Activated CD4-positive, alpha-beta T cell treated with anti-CD3 and anti-CD28 coated beads, Interleukin-2, amount 10 ng/mL, durations not matched to agents 24 days and 14 days (primary cell): ENCODE measurements at places on chromosomes 1 and 21.

GRCh38 chr1:118944133-118944532 is 44.0 kb downstream of the TBX15 start:
- no peak for DNase-seq

GRCh38 chr1:188228623-188229022 is 1399.9 kb downstream of the PLA2G4A start:
- no peak for DNase-seq

- DNase-seq: peak; percentile 24
Observed at GRCh38 chr1:34267326-34267725, 90.6 kb downstream of the C1orf94 start.

- DNase-seq: peak; percentile 79
Observed at GRCh38 chr1:23791516-23792047, 637 bp downstream of the LYPLA2 start.

DNA sequence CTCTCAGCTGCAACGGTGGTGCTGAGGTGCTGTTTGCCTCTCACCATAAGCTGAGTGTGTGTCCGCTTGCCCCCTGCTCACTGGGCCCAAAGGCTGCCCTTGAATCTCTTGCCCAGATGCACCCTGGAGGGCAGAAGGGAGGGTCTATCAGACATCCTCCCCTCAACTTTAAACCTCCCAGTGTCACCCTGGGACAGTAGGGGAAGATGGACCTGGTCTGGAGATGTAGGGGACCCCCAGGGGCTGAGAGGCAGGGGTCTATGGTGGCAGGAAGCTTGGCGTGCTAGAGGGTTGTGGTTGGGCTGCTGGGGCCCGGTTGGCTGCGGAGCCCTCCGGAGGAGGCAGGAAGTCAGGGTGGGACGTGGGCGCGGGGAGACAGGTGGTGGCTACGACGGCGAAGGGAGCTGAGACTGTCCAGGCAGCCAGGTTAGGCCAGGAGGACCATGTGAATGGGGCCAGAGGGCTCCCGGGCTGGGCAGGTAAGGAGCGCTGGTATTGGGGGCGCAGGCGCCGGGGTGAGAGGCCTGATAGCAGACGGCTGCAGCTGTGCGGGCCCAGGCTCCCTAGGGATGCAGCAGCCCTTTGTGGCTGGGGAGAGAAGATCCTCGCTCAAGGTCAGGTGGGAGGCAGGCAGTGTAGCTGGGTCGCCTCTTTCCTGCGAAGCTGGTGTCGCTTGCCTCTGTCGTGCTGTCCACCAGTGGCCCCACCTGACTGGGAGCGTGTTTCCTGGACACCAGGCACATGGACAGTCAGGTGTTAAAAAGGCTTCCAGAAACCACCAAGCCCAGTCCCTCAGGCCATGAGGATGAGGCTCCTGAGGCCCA is at the start of gene LCK:
LCK (plus strand) TSS at position 373 of the 824 bp plus-strand sequence. CDS start 23,065 bp downstream, outside the sequence.
- DNase-seq: peak; percentile 90

DNA sequence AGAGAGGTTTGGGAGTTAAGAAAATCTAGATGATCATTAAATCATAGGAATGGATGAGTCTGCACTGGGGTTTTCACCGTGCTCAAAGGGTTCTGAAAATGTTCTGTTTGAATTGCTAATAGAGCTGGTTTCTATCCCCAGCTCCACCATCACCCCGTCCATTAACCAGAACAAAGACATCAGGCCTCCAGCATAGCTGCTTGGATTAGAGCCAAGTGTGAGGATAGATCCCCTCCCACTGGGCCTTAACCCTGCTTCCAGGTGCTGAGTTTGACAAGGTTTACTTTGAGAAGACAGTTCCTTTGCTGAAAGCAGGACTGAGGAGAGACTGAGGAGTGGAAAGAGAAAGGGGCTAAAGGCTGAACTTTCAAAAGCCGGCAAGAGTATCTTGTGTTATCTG is 48.3 kb downstream of the MPZL1 start:
- no peak for DNase-seq

DNA sequence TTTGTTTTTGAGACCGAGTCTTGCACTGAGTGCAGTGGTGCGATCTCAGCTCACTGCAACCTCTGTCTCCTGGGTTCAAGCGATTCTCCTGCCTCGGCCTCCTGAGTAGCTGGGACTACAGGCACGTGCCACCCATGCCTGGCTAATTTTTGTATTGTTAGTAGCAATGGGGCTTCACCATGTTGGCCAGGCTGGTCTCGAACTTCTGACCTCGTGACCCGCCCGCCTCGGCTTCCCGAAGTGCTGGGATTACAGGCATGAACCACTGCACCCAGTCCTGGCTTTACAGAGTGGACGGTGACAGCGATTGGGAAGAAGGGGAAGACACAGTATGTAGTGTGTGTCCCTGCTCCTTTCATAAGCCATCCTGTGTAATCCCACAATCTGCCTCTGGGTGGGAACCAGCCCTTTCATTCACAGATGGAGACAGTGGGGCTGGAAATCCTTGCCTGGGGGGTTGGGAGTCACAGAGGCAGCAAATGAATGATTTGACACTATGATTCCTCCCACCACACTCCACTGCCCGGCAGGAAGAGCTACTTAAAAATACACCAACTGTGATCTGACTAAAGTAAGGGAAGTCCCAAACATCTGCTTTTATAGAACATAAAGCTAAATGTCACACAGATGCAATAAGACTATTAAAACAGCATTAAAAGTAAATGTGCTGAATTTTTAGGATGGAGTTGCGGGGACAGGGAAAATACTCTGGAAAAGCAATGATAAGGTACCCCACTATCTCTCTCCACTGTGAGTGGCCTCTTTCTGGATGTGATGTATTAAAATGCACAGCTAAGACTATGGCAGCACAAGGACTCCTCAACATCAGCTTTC is 4.5 kb downstream of the PARP1 start:
- no peak for DNase-seq

- DNase-seq: no peak
Observed at GRCh38 chr1:18241891-18242290, 134.3 kb downstream of the IGSF21 start.

DNA sequence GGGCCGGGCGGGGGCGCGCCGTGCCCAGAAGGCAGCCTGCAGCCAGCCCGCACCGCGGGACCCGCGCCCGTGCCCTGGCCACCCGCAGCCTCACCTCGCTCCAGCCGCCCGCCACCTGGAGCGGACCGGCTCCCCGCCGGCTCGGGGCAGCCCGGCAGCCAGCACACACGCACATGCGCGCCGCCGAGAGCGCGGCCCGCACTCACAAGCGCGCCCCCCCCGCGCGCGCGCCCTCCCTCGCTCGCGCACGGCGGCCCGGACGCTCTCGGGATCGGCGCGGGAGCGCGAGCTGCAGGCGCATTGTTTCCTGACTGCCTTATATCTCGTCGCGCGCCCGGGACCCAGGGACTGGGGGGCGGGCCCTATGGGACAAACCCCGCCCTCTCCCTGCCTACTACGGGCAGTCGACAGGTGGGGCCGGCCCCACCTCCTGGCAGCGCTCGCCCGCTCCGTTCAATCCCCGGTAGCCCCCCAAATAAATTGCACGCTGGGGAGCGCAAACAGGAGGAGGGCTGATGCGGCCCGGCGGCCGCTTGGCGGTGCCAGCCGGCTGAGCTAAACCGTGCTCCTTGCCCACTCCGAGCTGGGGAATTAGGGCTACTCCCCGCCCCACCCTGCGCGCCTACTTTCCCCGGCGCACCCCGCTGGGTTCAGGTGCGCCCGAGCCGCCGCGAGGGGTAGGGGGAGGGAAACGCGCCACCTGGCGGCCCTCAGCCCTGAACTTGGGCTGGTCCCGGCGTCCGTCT is at the start of gene MYCL:
MYCL (minus strand) TSS at position 204 of the 746 bp plus-strand sequence. CDS start 483 bp downstream, outside the sequence.
- DNase-seq: peak; percentile 91

DNA sequence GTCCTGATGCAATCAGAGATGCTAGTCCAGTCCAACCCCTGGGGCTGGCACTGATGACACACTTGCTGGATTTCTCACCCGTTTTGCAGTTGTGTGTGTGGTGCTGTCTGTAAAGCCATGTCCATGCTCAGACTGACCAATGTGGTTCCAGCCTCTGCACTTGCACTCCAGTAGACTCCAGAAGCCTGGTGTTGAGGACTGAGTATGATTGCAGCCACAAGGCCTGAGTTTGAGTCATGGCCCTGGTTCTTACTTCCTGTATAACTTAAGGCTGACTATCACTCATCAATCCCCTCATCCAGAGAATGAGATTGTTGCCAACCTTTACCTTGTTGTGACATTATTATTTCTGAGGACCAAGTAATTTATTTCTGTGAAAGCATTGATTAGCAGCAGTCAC is 34.8 kb upstream of the IKBKE start:
- no peak for DNase-seq
